Suppressor macrophage (primary cell): ENCODE measurements at places on chromosomes 5 and 9.

DNA sequence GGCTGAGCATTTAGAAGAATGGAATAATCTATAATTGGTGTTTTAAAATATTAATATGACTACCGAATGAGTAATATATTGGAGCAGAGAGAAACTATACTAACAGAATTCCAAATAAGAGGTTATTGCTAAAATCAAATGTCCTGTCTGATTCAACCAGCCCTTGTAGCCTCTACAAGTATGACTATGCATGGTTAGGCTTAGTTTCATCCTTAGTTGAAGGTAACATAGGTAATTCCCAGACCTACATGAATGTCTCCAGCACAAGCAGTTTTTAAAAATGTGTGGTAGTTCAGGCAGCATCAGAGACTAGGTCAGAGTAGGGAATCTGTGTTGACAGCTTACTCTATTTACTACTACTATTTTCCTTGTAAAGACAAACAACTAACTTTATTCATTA lies 51.7 kb upstream of the SLC27A6 start:
- DNase-seq, result no peak

- peak; percentile 11 for DNase-seq
These were observed 2.1 kb downstream of the ZDHHC21 start for GRCh38 chr9:14690948-14691730.

DNA sequence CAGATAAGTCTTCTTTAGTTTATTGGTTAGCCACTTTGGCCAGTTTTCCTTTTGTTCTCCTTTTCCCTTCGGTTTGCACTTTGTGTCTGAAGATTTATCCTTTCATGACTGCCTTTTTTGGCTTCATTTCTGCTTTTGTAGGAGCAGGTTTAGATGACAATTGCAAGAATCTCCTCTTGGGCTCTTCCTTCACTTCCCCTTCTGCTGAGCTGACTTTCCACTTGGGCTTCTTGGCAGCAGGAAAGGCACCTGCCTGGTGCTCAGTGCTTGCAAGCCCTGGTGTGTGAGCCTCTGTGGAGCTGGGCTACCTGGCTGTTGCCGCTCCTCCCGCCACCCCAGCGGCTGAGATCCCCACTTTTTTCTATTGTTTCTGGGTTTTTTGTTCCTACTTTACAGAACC lies 7.3 kb downstream of the CCDC112 start:
- peak; percentile 60 for DNase-seq

GRCh38 chr9:89477811-89478630 lies 19.9 kb downstream of the SEMA4D start:
- DNase-seq, result peak; percentile 40

DNA sequence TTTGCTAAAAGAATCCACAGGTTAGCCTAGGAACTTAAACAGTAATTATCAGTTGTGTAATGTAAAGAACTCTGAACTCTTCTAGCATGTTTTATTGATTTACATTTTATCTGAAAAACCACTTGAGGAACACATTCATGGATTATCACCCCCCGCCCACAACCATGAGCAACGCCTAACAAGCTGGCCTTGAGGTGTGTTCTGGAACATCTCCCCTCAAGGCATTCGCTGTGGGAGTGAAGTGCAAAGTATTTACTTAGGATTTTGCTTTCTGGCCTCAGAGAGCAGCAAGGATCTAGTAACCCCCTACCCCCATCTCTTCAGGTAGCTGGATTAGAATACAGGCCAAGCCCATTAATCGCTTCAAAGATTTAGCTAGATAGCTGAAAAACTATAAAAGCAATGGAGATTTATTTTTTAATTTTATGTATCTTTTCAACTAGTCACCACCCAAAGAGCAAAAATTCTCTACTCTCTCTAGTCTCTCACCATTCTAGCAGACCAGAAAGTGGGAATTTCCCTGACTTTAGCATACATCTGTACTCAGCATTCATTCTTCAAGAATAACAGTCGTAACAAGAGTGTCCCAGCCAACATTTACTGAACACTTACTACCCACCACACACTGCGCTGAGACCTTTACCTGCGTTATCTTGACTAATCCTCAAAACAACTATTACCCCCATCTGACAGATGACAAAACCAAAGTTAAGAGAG lies 37.2 kb downstream of the DDX31 start:
- DNase-seq, result no peak

GRCh38 chr5:151917904-151918303 lies 6.7 kb downstream of the GLRA1 start:
- DNase-seq, result no peak

- no peak for DNase-seq
These were observed 19.0 kb downstream of the NAA35 start for GRCh38 chr9:85959955-85960354.

DNA sequence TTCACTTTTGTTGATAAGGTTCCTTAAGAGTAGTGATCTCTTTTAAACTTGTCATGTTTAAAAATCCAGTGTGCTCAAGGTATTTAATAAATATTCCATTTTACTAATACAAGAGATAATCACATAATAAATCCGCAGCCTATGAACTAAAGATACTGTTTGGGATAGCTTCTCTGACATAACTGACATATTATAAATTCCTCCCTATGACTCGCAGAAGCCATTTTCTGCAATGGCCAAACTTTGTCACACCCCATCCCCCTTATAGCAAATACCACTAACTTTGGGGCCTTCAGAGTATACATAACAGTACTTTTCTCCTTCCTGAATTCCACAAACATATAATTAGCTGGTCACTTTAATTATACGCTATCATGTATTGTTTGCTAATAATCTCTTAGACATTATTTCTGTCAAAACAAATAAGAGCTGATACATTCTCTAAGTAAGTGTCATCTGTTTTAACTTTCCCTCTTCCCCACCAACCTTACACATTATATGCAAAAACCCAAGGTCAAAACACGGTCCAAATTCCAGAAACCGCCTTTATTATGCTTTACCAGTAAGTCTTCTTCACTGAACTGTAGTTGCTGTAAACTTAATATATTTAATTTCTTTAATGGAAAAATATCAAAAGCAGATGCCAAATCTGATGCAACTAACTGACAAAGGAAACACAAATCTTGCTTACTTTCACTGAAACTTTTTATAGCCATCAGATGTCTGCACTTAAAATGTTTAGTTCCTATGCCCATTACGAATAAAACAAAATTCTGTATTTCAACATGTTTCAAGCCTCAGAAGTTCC lies 971 bp downstream of the TMEM267 start:
- no peak for DNase-seq

- peak; percentile 18 for DNase-seq
These were observed 17.4 kb downstream of the PPP6C start for GRCh38 chr9:125172031-125172755.

DNA sequence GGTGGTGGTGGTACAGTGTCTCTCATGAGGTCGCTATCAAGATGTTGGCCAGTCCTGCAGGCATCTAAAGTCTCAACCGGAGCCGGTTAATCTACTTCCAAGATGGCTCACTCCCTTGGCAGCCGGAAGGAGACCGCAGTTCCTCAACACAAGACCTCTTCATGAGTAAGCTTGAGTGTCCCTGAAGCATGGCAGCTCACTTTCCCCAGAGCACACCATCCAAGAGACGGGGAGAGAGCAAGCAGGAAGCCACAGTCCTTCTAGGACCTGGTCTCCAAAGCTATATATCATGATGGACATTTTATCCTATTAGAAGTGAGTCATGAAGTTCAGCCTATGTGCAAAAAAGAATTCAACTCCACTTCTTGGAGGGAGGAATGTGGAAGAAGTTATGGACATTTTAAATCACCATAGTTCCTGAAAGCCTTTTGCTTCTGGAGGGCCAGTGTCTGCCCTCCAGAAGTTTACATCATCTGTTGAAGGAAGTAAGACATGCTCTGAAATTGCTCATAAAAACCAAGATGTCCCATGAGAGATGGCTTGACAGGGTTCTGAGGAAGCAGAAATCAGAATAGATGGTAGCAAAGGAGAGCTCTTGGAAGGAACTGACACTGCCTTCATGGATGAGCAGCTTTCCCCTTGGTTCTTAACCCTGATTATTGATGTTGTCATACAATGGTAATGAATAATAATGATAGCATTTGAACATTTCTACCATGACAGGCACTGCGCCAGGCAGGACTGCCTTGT lies 21.3 kb downstream of the GALNT10 start:
- DNase-seq, result peak; percentile 41

DNA sequence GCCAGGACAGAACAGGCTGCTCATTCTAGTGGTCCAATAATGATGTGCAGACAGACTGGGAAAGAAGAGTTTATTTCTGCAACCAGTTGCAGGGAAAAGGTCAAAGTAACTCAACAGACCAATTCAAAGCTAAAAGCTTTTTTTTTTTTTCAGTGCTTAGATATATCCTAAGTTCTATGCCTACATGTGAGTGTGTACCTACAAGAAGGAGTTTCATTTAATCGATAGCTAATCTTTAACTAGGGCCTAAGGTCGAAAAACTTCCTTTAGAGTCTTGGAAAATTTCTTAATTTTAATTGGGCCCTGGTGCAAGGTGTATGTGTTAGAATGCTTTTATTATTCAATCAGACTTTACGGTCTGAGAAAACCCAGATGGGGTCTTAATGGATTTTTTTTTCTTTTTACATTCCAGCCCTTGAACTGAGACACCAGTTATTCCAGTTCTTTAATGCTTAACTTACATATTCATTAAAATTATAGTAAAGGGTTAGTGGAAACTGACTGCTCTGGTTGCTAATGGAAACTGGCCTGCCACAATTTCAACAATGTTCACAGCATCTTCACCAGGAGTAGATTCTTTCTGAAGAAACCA lies 365.3 kb downstream of the MTRR start:
- no peak for DNase-seq

GRCh38 chr5:169429044-169429443 lies 128.1 kb upstream of the SLIT3 start:
- no peak for DNase-seq

- DNase-seq, result peak; percentile 86
These were observed 5.9 kb upstream of the EGR1 start for GRCh38 chr5:138459311-138459933.

- no peak for DNase-seq
These were observed 55.7 kb upstream of the SPDL1 start for GRCh38 chr5:169527863-169528262.

DNA sequence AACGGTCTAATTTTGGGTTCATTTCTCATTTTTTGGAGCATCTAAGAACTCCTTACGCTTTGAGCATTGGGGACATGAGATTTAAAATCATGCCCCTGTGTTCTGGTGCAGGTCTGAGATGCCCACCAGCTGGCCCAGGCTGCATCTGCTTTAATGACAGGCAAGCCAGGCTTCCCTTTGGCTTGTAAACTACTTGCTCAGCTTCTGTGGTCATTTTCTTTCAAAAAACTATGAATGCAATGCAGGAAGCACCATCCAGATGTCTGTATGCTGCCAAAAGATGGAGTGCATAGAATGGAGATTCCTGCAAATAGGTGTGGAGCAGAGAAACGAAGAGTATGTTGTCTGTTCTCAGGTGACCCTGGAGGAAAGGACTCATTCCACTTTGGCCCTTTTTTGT lies 399.9 kb upstream of the ADAMTSL1 start:
- DNase-seq, result no peak

DNA sequence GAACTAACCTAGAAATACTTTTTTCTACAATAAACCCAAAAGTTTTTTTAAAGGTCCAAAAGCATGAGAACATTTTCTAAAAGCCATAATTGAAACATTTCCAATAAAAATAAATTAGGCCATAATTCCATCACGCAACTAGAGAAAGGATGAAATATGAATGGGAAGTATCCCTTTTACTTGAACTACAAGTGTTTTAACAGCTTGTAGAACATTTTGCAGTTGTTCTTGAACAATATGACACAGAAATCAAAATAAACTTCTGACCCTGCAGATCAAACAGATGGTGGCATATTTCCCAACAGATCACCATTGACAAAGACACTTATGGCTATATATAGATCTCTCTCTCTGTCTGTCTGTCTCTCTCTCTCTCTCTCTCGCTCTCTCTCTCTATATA lies 624.4 kb downstream of the PSAT1 start:
- no peak for DNase-seq

GRCh38 chr5:135738564-135738875 lies 95.9 kb upstream of the SLC25A48 start:
- no peak for DNase-seq

DNA sequence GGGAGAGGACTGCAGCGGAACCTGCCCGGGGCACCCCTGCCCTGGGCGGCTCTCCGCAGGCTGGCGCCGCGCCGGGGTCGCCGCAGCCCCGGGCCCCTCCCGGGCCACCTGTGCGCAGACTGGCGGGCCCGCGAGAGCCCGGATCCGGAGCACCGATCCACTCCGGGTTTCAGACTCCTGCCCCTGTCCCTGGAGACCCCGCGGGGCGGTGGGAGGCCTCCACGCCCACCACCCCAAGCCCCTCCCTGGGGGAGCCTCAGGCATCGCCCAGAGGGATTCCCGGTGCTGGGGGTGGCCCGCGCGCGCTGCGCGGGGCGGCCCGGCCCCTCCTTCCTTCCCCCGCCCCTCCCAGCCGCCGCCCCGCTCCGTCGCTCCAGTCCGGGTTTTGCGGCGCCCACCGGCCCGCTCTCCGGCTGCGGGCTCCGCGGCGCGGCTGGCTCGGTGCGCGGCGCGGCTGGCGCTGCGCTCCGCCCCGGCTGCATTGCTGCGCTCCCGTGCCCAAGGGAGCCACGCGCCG lies at the start of gene UNC5A:
Gene UNC5A, plus strand, starts transcription at position 479 of the 517 bp plus-strand sequence. CDS start 192 bp downstream, outside the sequence.
- DNase-seq, result peak; percentile 11

- DNase-seq, result no peak
These were observed 1.3 kb downstream of the PSAT1 start for GRCh38 chr9:78298046-78298765.

GRCh38 chr5:43429706-43430105 lies 17.5 kb upstream of the CCL28 start:
- DNase-seq, result no peak

GRCh38 chr9:89427621-89428221 lies 70.2 kb downstream of the SEMA4D start:
- no peak for DNase-seq

- DNase-seq, result no peak
These were observed 45.0 kb downstream of the PCDHGC5 start for GRCh38 chr5:141533897-141534296.

DNA sequence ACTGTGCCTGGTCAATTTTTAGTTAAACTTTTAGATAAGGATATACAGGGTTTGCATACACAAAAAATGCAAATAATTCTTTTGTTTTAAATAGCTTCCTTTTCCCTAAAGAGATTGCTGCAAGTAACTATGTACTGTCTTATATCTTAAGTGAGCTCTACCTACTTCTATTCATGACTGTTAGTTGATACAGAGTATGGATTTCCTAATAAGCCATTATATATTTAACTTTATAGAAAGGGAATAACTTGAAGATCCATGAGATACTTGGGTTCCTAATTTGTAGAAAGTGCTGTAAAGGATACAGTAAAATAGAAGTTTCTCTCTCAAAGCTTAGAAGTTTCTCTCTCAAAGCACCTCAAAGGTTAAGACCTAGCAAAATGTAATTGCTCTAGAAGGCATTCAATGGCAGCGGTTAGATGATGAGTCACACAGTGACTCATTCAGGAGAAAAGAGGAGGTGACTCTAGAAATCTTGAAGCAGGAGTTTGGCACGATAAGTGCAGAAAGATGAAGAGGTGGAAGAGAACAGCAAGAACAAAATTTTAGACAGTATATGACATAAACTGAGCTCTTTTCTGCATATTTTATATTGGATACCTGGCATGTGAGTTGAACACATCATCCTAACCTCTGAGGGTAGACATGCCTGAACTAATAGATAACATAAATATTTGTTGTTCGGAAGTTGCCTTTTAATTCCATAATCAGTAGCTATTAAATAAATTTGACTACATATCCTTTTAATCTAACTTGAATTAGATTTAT lies 5.5 kb upstream of the DNAJC21 start:
- DNase-seq, result peak; percentile 57
